ENCODE measurements at places on chromosomes 7 and 10. TPM values are rescaled to one million over a fixed set of nuclear protein-coding genes. Genes with fewer than 3 reads are reported as not detected.

- DNase-seq: no peak
Measured at GRCh38 chr10:131387018-131387529, 75.6 kb upstream of the TCERG1L start.

Gene HERPUD2
- 22.0 TPM for total RNA-seq

DNA sequence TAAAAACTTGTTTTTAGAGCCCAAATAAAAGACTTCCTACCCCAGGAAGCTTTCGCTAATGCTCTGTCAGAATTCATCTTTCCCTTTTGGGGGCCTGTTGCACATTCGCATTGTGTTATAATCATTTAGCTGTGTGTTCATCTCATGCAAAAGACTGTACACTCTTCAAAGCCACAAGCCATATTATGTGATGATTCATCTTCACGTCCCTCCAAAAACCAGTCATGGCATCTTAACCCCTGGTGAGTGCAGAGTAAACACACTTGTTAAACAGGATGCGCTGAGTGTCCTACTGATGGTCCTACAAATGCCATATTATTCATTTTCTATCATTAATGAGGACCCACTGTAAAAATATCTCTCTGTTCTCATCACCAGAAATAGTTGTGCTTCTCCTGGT is 235.4 kb downstream of the KIAA1217 start:
- DNase-seq: no peak

DNA sequence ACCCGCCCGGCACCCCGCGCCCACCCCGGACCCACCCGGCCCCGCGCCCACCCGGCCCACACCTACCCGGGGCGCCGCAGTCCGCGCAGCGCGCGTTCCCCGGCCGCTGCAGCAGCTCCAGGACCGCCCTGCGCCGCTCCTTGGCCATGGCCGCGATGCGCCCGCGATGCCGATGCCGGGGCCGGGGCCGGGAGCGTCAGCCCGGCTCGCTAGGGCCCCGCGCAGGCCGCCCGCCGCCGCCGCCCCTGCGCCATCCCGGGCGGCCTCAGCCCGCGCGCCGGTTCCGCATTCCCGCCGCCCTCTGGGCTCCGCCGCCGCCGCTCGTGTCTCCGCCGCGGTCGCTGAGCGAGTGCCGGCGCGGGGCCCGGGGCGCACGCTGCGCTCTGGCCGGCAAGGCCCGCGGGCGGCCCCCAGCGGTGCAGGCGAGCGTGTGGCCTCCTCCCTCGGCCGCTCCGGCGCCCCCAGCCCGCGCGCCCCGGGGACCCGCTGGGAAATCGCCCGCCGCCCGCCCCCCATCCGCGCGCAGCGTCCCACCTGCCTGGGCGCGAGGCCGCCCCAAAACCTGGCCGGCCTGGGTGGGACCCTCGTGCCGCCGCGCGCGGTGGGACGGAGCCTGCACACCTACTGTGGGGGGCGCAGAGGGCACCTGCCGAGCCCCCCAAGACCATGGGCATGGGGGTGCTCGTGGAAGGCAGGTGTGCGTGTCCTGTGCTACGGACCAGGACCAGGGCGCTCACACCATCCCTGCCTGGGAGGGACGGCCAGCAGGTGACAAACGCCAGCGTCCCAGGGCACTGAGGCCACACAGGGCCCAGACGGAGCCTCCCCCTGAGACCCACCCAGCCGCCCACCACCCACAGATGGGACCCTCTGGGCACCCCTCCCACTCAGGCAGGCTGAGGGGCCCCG is at the start of gene ADAP1:
TSS of gene ADAP1 (minus strand) at position 351 of the 909 bp plus-strand sequence. CDS start at position 148, 203 bp downstream.
- peak; percentile 61 for DNase-seq

Gene GIMAP4
- 12.5 TPM for total RNA-seq

Gene UCMA
- total RNA-seq: not detected

Gene EPO
- 84.5 TPM for total RNA-seq

DNA sequence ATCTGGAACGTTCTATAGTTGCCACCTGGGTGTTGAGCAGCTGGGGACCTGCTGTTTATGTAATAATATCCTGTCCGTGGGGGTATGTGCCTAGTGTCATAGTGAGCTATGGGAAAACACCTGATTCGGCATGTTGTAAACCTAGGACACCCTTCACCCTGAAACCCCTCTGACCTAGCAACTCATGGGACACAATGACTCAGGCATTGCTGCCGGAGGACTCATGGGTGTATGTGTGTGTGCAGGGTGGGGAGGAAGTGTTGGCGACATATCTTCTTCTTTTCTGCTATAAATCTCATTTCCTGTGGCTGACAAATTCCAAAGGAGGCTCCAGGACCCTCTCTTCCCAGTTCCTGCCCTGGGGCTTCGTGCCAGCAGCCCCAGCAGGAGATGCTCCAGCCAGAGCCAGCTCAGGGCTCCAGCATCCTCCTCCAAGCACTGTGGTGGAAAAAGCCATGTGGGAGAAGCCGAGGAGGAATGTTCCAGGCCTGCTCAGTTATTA is 77.0 kb upstream of the PODXL start:
- DNase-seq: no peak

DNA sequence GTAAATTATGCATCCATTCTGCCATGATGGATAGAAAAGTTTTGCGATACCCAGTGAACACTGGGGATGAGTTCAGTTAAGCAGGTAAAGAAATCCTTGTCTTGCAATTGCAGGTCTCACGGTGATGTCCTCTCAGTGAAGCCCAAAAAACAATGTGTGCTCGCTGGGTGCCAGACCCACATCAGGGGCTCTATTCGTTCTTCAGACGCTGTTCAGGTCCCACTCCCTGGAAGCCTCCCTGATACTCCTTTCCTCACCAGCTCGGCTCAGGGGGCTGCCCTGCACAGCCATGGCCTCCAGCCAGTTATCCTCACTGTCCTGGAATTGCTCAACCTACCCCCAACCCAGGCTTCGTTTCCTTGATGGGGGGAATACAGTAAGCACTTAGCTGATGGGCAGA is 323.5 kb downstream of the ADARB2 start:
- DNase-seq: peak; percentile 7

GRCh38 chr7:2732959-2733584 is 45.1 kb downstream of the AMZ1 start:
- DNase-seq: no peak

DNA sequence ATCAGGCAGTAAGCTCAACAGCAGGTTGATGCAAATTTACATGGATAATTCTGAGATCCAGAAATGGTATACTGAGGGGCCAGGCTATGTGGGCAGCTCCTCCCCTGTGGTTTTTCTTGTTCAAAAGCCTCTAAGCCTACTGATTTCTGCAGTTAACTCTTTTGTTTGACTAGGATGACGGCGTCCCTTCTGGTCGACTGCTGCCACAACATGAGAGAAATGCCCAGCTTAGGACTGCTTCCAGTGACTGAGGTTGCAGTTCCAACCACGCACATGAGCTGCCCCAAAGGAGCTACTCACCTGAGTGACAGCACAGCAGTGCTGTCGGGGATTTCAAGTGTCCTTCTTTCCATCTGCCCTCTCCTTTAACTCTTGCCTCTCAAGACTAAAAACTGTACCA is 973.0 kb upstream of the GHITM start:
- DNase-seq: no peak

DNA sequence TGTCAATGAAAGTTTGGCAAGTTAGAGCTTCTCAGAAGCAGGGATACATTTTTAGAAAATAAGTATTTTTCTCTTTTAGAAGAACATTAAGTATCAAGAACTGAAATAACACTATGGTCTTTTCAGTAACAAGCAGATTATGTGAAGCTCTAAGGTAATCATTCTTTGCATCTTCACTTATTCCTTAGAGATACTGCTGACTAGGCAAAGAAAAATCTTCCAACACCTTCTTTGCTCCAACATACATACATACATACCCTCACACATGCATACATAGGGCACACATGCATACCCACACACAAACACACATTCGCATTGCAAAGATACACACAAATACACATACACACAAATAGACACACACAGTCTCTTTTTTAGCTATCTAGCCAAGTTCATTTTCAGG is 37.8 kb upstream of the CACNB2 start:
- no peak for DNase-seq

GRCh38 chr10:12252882-12253546 is 57.0 kb downstream of the CDC123 start:
- no peak for DNase-seq

DNA sequence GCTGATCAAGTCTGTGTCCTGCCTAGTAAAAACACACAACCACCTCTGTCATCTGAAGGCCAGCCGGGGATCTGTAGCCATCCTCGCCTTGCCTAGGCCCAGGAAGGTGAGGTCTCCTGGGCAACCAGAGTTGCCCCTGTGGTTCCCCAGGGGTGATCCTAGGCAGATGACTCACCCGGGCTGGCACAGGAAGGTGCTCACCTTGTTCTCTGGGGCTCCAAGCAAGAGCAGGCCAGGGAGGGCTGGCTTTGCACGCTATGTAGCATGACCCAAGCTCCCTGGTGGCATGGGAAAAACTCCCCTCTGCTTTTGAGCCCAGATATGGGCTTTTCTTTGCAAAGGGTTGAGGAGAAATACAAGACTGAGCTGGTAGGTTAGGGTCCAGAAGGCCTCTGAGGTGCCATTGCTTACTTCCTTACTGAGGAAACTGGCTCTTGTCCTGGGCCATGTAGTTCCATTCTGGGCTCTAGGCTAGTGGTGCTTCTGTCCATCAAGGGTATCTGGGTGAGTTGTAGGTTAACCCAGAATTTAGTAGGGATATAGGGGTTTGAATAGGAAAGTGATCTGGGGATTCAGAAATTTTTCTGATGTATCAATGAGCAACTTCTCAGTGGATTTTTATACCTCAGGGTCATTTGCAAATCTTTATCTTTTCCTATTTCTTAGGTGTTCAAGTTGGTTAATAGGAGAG is 112.0 kb downstream of the NT5C2 start:
- no peak for DNase-seq

Gene GHRHR
- total RNA-seq: not detected

GRCh38 chr10:49023752-49024151 is 84.1 kb upstream of the LRRC18 start:
- no peak for DNase-seq

Gene CALML5
- total RNA-seq: not detected

Gene UBE2D4
- 16.1 TPM for total RNA-seq

Gene SPDYE18
- not detected for total RNA-seq

GRCh38 chr7:117837841-117838240 is 35.4 kb downstream of the CTTNBP2 start:
- DNase-seq: no peak

GRCh38 chr7:5634107-5634950 is 147.1 kb downstream of the RNF216 start:
- no peak for DNase-seq

DNA sequence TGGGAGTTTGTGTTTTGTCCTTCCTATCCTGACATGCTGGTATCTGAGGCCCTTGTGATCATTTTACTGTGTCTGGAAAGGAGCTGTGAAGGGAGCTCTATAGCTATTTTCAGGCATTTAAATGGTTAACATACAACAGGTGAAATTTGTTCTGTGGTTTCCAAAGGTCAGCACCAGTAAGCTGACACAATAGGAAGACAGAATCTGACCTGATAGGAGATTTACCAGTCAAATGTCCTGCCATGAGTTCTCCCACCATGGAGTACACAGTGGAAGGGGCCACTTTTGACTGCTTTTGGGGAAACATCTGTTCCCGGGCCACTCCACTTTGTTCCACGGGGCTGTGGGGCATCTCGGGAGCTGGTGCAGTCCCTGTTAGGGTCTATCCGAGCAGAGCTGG is 17.6 kb downstream of the FKBP6 start:
- DNase-seq: no peak

DNA sequence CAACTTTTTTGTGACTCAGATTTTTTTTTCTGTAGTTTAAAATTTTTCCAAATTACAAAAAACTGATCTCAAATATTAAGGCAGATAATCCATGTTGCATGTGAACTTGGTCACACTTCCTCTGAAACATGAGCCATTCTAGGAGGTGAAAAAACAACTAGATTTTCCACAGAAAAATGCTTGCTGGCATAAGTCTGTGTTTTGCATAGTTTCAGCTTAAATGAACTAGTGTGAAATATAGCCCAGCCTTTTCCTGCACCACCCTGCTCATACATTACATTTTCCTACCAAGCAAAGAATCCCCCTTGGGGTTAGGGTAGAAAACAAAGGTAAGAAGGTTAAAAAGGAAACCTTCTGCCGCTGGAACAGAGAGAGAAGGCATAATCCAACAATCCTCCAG is 48.2 kb downstream of the SLC25A13 start:
- no peak for DNase-seq

- DNase-seq: no peak
Measured at GRCh38 chr10:96747734-96748550, 27.6 kb upstream of the PIK3AP1 start.

- DNase-seq: no peak
Measured at GRCh38 chr7:106824458-106824857, 40.6 kb upstream of the PIK3CG start.

GRCh38 chr7:102260856-102261255 is 25.8 kb upstream of the SH2B2 start:
- no peak for DNase-seq

DNA sequence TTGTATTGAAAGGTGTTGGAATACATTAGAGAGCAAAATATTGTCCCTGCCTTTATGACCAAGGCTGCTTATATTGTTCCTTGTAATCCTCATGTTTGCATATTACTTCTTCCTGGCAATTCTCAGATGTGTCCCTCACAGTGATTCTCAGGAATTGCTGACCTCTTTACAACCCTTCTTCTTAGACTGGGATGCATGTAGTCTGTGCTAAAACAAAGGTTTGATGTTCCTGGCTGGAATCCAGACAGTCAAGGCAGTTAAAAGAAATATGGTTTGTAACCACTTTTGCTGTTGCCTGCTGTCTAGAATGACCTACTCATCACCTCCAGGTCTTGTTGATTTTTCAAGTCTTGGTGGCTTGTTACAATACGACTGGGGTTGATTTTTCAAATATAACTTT is 367.6 kb downstream of the HGF start:
- DNase-seq: no peak

- no peak for DNase-seq
Measured at GRCh38 chr10:12027539-12027938, 15.1 kb downstream of the UPF2 start.

Gene RARRES2
- total RNA-seq: 948 TPM

DNA sequence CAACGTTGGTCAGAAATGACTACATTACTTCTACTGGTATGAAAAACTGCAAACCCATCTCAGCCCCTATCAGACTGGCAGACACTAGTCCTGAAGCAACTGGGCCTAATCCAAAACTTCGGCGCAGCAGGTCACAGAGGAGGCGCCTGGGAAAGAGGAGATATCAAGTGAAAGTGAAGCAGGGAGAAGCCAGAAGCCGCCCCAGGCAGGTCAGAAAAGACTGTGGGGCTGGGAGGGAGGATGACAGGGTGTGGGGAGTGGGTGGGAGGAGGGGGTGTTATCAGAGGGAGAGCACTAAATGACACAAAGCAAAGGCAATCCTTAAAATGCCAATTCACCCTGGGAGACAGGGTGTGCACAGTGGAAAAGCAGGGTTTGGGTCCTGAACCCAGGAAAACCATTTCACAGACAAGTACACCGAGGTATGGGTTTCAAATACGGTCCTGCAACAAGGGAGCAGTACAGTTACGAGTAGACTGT is 731 bp downstream of the CHCHD3 start:
- DNase-seq: peak; percentile 52

GRCh38 chr7:104371216-104371979 is 43.0 kb downstream of the LHFPL3 start:
- no peak for DNase-seq

Gene NKX2-3
- total RNA-seq: 0.18 TPM

DNA sequence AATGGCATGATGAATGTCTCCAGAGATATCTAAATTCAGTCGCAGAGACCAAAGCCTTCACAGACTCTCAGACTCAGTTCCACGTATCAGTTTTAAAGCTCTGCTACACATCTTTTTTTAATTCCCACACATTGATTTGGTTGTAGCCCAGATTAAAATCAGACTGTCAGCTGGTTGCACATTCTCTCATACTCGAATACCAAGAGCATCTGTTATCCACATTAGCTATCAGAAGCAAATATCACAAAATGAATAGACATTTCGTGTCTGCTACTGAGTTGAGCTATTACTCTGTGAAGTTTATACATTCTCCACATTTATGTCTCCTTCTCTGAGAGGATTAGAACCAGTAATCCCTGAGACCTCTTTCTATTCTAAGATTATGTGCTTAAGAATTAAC is 229.2 kb downstream of the GPAM start:
- DNase-seq: no peak
